Activated T-cell treated with anti-CD3 and anti-CD28 coated beads for 1 hour (primary cell): ENCODE measurements at places on chromosomes 4 and X.

DNA sequence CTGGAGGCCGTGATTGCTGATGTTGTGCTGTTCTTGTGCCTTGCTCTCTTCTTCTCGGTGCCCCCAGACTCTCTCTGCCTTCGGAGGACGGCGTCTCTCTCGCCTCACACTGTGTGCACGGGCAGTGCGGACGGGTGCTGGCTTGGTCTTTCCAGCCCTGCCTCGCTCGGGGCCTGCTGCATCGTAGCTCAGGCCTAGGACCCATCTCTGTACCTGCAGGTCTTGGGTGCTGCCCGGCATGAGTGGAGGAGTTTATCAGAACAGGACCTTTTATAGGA is 18.2 kb downstream of the RGS12 start:
- no peak for DNase-seq

DNA sequence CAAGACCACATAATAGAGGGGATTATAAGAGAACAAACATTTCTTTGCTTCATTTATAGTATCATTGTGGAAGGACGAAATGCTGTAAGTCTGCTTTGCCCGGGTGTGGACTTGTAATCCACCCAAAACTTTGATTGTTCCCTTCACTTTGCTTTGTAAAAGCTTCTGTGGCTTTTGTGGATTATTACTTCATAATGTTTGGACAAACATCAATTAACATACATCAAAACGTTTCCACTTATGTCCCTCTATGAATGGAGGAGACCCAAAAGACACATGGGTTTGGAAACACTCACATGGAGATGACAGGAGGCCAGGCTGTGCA is 415.4 kb downstream of the SPRY1 start:
- no peak for DNase-seq

GRCh38 chr4:53682196-53682595 is 90.9 kb upstream of the LNX1 start:
- no peak for DNase-seq

GRCh38 chr4:54099287-54099747 is 646 bp upstream of the GSX2 start:
- DNase-seq: no peak

DNA sequence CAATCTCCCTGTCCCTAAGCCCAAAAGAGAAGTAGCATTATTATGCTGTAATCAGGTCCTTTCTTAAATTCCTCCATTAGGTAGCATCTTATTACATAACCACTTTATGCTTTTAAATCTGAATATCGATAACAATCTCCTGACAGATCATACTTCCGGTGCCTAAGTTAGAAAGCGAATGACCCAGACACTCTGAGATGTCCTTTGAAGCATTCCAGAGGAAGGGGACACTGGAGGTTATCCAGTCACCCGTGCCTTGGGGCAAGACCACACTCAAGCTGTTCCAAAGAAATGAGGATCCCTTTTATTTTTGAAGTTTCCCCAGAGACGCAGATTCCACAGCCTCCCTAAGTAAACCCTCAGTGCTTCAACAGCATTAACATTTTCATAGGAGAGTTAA is 125.7 kb downstream of the PALLD start:
- no peak for DNase-seq

DNA sequence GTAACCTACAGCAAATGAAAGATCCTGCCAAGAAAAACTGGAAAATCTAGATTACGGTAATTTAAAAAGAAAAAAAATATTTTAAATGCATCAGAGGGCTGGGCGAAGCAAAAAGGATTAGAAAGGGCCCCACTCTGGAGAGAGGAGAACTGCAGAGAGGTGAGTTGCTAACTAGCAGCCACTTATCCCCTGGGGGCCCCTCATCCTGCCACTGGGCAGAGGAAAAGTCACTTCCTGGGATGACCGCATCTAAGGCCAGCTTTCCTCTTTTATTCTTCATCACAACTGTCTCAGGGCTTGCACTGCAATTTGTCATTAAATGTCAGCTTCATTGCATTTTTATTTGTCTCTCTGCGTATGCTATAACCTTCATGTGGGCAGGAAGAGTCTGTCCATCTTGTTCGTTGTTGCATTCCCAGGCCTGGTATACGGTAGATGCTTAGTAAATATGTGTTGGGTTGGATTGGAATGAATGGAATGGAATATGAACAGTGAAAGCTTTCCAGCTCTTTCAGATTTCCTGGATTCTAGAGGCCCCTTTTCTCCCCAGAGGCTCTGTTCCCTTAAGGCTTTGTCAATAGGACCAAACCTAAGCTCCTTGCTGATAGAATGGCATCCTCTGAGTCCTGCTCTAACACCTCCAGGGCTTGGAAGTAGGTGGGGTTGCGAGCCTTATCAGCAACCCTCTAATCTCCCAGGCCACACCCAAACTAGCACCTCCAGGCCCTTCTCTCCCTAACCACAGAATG is 58.9 kb downstream of the TLR10 start:
- DNase-seq: no peak

DNA sequence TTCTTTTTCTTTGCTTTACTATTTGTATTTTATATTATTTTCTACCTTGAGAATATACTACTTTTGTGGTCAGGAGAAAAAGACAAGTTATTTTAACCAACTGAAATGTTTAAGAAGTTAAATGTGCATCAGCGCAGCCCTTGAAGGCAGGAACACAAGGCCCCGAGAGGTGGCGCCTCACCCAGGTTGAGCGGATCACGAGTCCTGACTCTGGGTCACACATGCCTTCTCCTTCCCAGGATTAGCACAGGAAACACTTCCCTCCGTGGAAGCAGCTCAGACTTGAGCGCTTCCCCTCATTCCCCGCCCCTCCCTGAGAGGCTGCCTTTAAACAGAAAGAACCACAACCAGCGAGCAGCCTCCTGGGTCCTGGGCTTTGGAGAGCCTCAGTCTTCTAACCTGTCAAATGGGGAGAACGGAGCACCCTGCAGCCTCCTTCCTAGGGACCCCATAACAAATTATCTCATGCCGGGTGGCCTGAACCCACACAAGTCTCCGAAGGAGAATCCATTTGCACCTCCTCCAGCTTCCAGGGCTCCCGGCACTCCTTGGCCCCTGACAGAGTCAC is 217.6 kb downstream of the AFAP1 start:
- no peak for DNase-seq

GRCh38 chr4:28211676-28212470 is 1351.2 kb downstream of the STIM2 start:
- DNase-seq: no peak

- no peak for DNase-seq
Measured at GRCh38 chrX:148905400-148905799, 405.0 kb downstream of the AFF2 start.

DNA sequence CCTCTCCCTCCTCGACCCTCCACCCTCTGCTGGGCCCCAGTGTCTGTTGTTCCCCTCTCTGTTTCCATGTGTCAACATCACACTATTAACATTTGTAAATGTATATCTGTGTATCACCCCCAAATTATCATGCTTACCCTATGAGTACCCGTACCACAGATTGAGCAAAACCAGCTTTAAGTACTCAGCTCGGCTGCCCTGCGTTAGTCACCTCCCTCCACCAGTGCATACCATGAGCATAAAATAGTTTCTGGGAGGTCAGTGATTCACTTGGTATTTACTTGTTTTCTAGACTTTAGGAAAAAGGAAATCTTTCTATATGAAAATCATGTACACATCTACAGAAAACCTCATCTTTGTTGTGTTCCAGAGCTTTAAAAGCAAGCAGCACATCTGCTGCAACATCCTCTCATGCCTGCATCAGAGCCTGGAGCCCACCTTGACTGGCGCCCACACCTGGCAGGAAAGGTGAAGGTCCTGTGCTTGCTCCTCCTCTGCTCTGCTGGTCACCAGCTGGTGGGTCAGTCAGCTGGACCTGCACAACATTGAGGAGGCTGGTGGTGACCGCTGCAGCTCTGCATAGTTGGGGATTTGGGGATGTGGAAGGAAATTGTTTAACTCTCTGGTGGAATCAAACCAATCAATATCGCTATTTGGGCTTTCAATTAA is 214.4 kb upstream of the KLF3 start:
- no peak for DNase-seq

DNA sequence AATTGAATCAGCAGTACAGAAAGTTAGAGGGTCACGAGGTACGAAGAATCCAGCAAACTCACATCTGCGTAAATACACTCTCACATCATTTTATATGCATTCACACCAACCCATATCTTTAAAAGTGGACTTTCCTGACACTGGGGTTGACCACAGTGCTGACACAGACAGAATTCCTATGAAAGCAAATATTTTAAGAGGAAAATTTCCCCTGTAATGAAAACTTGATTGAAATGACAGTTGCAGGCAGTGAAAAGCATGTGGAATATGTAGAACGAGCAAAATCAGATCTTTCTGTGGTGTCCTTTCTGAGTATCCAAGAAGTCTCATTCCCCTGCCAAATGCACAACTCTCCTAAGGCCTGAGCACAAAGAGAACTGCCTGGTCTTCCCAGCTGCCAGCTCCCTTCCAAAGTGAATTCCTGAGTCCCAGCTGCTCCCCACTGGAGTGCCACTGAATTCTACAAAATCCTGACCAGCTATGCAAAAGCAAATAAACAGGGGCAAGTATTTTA is 50.5 kb upstream of the FAM9C start:
- no peak for DNase-seq
